A549 treated with RU486 at 1 μM for 4 hours (cell line): ENCODE measurements at places on chromosomes 2 and 18. TPM values are rescaled to one million over a fixed set of nuclear protein-coding genes. Genes with fewer than 3 reads are reported as not detected.

RFX8 gene
- not detected in 5 replicates for total RNA-seq

NDC80 gene
- total RNA-seq: 8.5 to 17.2 TPM (median 14.1 TPM) in 5 replicates

AMMECR1L gene
- total RNA-seq: 14.3 to 19.3 TPM (median 18.9 TPM) in 5 replicates

HOXD4 gene
- 0.29 to 0.66 TPM (median 0.49 TPM) in 5 replicates for total RNA-seq

AQP12A gene
- not detected in 5 replicates for total RNA-seq

SLC38A11 gene
- total RNA-seq: not detected in 5 replicates

GPR45 gene
- total RNA-seq: not detected in 5 replicates

TCF23 gene
- total RNA-seq: not detected in 5 replicates

OR6B3 gene
- not detected in 5 replicates for total RNA-seq

RFTN2 gene
- total RNA-seq: not detected in 5 replicates

CERKL gene
- 0.17 to 0.32 TPM (median 0.24 TPM) in 5 replicates for total RNA-seq

SDC1 gene
- 151 to 223 TPM (median 171 TPM) in 5 replicates for total RNA-seq

ABCB11 gene
- 0.02 to 0.31 TPM (median 0.05 TPM) in 3 of 5 replicates, not detected in the others for total RNA-seq

KIF5C gene
- 0.16 to 0.42 TPM (median 0.35 TPM) in 5 replicates for total RNA-seq

NOL4 gene
- not detected in 5 replicates for total RNA-seq

LIMS3 gene
- total RNA-seq: not detected in 5 replicates

ACTG2 gene
- 0.17 to 0.43 TPM (median 0.29 TPM) in 4 of 5 replicates, not detected in the other for total RNA-seq

IFIH1 gene
- total RNA-seq: 0.89 to 2.0 TPM (median 1.1 TPM) in 5 replicates

PGAP1 gene
- total RNA-seq: 1.1 to 3.3 TPM (median 2.9 TPM) in 5 replicates

SPTBN1 gene
- 125 to 160 TPM (median 156 TPM) in 5 replicates for total RNA-seq

RRM2 gene
- total RNA-seq: 185 to 280 TPM (median 213 TPM) in 5 replicates

KCNIP3 gene
- 0.83 to 1.9 TPM (median 1.6 TPM) in 5 replicates for total RNA-seq

ACMSD gene
- total RNA-seq: not detected in 5 replicates
